ENCODE measurements at places on chromosomes 7 and 10. TPM values are rescaled to one million over a fixed set of nuclear protein-coding genes. Genes with fewer than 3 reads are reported as not detected.
A peak's percentile ranks its signal among the peaks of the same experiment; 100 is the strongest.

DNA sequence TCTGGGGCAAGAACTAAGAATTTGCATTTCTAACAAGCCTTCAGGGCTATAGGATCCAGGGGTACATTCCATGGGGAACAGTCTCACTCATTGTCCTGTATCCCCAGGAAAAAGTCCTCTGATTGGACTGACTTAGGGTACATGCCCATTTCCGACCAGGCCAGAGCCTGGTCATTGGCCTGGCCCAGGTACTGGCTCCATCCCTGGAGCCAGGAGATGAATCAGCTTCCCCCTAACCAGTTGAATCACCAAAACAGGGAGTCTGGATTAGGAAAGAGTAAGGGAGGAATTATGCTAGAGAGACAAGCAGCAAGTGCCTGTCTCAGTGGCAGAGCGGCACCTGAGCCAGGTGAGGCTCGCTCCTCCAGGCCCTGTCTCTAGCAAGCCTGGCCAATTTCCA lies 137.5 kb downstream of the FGFR2 start:
- DNase-seq: no peak

- no peak for DNase-seq
Observed at GRCh38 chr10:133613699-133614098, 12.9 kb downstream of the FRG2B start.

GRCh38 chr7:79664884-79665676 lies 211.6 kb upstream of the MAGI2 start:
- peak; percentile 52 for DNase-seq

- DNase-seq: peak; percentile 34
Observed at GRCh38 chr7:101968720-101969466, 151.5 kb downstream of the CUX1 start.

SLC26A5 gene
- not detected for total RNA-seq

ANKRD2 gene
- total RNA-seq: 9.9 TPM

GRCh38 chr7:133139350-133139749 lies 57.5 kb upstream of the CHCHD3 start:
- DNase-seq: no peak

DNA sequence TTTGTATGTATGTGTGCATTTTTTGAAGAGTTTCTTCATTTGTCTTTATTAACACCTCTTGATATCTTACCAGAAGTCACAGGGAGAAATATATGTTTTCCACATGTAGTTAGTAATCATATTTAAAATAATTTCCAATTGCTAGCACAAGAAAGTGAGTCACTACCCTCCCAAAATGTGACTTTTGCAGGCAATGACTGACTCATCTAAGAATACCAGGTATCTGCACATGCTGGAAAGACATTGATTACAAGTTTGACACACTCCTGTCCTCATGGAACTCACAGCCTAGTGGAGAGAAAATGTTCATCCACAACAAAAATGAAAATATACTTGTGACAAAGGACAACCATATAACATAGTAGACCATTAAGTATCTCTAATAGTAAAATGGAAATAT lies 82.9 kb downstream of the SEMA3D start:
- DNase-seq: no peak

RAMP3 gene
- total RNA-seq: 45.5 TPM

DNA sequence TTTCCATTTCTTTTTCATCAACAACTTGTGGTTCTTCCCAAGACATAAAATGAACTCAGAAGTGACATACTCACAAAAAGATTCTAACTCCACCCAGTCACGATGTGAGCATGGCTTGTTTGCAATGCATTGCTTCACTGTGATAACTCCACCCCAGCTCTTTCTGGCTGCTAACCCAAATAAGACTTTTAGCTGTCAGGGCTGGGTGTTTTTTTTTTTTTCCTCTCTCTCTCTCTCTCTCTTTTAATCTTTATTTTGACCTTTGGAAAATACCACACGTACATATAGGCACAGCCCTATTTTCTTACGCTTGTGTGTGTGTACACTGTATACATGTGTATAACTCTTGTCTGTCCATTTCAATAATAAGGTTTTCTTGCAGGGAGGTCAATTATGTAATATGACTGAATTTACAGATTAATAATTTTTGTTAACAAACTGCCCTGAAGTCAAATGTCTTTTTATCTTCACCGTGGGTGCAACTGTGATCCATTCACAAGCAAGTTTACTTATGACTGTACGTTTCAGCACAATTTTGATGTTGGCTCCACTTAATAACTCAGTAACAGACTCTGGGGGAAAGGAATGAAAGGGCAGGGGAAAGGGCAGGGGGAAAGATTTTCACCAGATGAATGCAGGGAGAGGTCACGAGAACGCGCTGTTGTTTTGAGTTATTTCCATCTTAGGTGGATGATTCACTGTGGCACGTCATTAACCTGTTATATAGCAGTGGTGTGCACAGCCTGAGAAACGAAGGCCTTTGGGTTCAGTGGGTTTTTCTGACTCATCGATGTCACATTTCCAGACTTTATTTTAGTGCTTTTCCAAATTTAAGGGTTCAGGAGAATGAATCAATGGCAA lies 49.1 kb downstream of the APBB1IP start:
- DNase-seq: no peak

- no peak for DNase-seq
Observed at GRCh38 chr7:68613405-68613804, 984.9 kb upstream of the AUTS2 start.

LRIT1 gene
- total RNA-seq: not detected

CPN1 gene
- not detected for total RNA-seq

ZNF503 gene
- 14.2 TPM for total RNA-seq

GRCh38 chr10:132407846-132408278 lies 10.9 kb downstream of the PWWP2B start:
- DNase-seq: peak; percentile 67

- DNase-seq: no peak
Observed at GRCh38 chr10:26857991-26858706, 2.6 kb downstream of the ABI1 start.

ADAM8 gene
- 1.4 TPM for total RNA-seq

GRCh38 chr10:5760515-5760914 lies 52.7 kb downstream of the GDI2 start:
- no peak for DNase-seq

Data from right cardiac atrium (tissue), 5 donors.